Lung (tissue), 17 donors: ENCODE measurements at places on chromosomes 11 and 22.

- no peak for DNase-seq
Observed at GRCh38 chr11:9831122-9831521, 167.2 kb downstream of the SWAP70 start.

- DNase-seq, result no peak
Observed at GRCh38 chr22:38694049-38694448, 6.7 kb downstream of the JOSD1 start.

DNA sequence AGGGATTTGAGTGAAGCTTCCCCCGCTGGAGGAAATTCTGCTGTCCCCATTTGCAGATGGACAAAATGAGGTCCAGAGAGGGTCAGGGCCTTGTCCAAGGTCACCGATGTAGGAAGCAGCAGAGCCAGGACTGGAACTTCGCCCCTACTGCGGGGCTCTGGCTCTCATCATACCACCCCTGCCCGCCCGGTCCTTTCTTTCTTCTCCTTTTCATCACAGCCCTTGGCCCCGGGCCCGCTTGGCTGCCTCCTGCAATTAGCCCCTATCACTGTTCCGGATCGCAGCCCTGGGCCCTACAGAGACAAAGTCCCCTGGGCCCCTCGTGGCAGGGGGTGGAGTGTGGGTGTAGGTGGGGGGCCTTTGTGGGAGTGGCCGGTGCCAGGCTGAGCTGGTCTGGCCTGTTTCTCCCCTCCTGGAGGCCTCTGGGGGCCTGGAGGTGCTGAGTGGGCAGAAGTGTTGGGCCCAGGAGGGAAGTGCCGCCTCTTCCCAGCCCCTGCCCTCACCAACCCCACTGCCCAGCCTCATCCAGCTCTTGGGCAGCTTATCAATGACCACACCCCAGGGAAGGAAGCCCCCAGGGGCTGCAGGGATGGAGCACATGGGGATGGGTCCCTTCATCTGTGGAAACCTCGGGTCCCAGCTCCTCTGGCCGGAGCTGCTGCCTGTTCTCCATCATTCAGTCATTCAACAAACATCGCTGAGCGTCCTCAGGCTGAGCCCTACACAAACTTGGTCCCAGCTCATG lies 3.4 kb downstream of the EMID1 start:
- peak; percentile 70 for DNase-seq

- no peak for DNase-seq
Observed at GRCh38 chr22:17783312-17783711, 9.0 kb upstream of the BID start.

GRCh38 chr11:92268546-92268945 lies 43.9 kb downstream of the FAT3 start:
- no peak for DNase-seq

GRCh38 chr11:1939006-1939625 lies 8.0 kb upstream of the MRPL23 start:
- DNase-seq, result peak; percentile 73

DNA sequence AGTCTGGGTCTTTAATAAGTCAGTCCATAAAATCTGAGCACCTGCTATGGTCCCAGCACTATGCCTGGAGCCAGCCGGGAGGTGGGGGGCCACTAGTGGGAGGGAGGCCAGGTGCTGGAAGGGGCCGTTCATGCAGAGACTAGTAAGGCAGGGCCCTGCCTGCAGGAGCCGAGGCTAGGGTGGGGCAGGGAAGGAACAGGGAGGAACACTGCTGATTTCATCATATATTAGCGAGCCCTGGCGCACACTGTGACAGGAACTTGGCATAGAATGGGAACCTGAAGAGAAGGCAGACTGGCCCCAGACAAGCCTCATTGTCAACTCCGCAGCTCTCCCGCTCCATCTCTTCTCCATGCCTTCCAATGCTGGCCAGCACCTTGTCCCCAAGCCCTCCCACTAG lies 7.1 kb downstream of the VSIG10L2 start:
- no peak for DNase-seq

GRCh38 chr22:45758603-45759002 lies 87.0 kb downstream of the ATXN10 start:
- DNase-seq, result no peak

- peak; percentile 32 for DNase-seq
Observed at GRCh38 chr11:57357856-57358255, 19.7 kb downstream of the P2RX3 start.

DNA sequence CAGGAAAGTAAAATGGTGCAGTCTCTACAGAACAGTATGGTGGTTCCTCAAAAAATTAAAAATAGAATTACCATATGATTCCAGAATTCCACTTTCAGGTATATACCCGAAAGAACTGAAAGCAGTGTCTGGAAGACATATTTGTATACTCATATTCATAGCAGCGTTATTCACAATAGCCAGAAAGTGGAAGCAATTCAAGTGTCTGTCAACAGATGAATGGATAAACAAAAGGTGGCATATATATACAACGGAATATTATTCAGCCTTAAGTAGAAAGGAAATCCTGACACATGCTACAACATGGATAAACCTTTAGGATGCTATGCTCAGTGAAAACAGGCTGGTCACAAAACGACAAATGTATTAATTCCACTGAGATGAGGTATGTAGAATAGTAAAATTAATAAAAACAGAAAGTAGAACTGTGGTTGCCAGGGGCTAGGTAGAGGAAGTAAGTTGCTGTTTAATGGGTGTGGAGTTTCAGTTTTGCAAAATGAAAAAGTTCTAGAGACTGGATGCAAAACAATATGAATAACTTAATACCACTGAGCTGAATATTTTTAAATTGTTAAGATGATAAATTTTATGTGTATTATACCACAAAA lies 14.5 kb downstream of the SAA1 start:
- no peak for DNase-seq

DNA sequence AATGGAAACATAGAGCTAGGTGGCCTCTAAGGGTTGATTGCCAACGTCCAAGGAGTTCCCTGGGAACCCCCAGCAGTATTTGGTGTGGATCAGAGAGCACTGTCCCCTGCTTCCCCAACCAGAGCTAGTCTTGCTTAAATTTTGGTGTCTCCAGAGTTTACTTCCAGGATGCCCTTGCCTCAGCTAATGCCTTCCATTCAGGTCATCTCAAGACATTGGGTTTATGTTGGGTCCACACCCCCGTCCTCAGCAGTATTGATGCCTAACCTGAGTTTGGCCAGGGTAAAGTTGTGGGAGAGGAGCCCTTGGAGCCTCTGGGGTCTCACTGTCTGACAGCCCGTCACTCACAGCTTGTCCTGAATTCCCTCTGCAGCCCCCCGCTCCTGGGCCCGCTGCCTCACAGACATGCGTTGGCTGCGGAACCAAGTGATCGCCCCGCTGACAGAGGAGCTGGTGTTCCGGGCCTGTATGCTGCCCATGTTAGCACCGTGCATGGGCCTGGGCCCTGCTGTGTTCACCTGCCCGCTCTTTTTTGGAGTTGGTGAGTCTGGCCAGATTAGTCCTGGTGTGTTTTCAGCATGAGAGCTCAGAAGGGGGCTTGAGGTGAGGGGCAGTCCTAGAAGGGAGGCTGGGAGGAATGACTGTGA lies 1.4 kb downstream of the RCE1 start:
- no peak for DNase-seq

GRCh38 chr11:123183391-123184099 lies 11.5 kb downstream of the CLMP start:
- DNase-seq, result no peak

- DNase-seq, result no peak
Observed at GRCh38 chr11:46222490-46223251, 54.8 kb upstream of the CREB3L1 start.

GRCh38 chr11:68565768-68566167 lies 105.2 kb downstream of the PPP6R3 start:
- DNase-seq, result no peak

DNA sequence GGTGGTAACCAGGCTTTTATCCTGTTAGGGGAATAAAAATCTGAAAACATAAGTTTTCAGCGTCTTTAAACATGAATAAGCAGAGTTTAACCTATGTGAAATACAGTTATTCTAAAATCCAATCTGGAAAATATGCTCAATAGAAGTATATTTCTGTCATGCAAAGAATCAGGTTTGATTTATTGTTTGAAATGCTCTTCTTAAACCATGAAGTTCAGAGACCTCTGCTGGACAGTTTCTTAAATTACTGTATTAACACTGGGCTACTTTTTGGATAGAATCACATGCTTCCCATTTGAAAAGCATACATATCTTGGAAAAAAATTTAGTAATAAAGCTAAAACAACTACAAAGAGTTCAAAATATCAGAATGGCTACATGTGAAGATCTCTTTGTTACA lies 25.4 kb downstream of the APIP start:
- DNase-seq, result peak; percentile 64

- DNase-seq, result no peak
Observed at GRCh38 chr11:64500176-64501013, 90.6 kb upstream of the SLC22A12 start.

DNA sequence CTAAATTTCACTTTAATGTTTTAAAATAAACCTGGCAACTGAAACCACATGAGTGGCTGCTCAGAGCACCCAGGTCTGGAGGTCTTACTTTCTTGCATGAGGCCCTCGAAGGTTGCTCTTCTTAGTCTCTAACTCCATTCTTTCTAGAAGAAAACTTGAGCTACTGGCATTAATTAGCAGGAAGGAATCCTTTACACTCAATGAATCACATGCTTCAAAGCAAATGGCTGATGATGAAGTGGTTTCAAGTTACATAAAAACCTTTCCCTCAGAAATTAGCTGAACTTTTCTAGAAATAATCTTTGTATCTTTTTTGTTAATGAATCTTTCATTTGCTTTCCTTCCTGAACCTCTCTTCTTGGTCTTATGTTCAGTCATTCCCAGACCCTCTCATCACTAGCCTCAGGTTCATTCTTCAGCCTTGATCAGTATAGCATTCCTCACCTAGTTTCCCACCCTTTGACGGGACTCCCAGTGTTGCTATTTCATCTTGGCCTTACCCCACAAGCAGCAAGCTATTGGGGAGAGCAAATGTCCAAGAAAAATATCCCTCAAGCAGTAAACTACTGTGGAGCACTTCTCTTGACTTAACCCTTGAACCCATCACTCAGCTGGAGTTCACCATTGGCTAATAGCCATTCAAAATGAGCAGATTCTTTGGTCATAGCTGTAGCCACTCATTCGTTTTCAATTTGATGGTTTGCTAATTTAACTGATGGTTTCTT lies 75.1 kb downstream of the INSC start:
- DNase-seq, result no peak

- no peak for DNase-seq
Observed at GRCh38 chr22:42385696-42386095, 46.5 kb downstream of the NFAM1 start.

- DNase-seq, result no peak
Observed at GRCh38 chr11:79100093-79100910, 340.5 kb downstream of the TENM4 start.

- no peak for DNase-seq
Observed at GRCh38 chr11:9017773-9018172, 14.0 kb upstream of the NRIP3 start.

DNA sequence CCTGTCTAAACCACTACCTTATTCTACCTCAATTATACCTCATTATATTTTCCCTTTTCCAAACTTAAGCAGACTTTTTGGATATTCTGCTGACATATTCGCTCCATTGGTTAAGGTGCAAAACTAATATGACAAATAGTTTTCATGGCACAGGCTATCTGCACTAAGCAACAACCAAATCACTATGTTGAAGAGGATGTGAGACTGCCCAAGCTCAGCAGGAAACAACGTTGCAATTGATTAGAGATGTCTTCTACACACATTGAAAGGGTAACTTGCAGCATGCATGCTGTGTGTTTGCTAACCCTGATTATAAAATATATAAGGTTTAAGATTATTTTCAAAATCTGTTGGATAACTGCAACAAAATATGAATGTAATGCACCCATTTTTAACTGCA lies 61.6 kb downstream of the STK33 start:
- no peak for DNase-seq

DNA sequence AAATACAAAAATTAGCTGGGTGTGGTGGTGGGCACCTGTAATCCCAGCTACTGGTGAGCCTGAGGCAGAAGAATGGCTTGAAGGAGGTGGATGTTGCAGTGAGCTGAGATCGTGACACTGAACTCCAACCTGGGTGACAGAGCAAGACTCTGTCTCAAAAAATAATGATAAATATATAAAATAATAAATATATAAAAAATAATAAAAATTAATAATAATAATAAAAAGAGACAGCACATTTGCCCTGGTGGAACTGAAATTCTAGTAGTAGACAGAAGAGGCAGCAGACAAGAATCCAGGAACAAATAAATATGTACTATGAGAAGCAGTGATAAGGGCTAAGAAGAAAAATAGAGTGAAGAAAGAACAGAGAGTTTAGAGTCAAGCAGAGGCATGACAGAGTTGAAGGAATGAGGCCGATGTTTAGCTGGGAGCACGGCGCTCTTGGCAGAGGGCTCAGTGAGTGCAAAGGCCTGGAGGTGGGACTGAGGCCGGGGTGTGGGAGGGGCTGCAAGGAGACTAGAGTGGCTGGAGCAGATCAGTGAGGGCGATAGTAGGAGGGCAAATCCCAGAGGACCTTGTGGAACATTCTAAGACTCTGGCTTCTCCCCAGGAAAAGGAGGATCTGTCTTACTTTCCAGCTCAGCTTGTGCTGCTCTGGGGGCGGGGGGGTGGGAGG lies 410.3 kb downstream of the MN1 start:
- DNase-seq, result peak; percentile 73

GRCh38 chr11:130858215-130858614 lies 58.1 kb downstream of the SNX19 start:
- DNase-seq, result no peak

DNA sequence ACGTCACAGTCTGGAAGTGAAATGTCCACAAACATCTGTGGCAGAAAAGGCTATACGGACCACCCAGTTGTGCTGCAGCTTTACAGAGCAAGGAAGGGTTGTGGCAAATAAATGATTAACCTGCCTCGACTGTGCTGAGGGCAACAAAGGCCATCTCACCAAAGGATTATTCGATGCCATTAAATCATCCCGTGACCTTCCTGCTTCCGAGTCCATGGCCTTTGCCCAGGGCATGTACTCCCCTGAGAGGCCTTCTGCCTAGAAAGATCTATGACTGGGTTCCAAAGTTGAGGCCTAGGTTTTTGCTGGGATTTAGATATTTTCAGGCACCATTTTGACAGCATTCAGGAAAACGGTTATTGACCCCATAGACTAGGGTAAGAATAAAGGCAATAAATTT lies 9.2 kb downstream of the CDPF1 start:
- no peak for DNase-seq

- no peak for DNase-seq
Observed at GRCh38 chr11:126354631-126355323, 709 bp upstream of the ST3GAL4 start.

- DNase-seq, result no peak
Observed at GRCh38 chr11:65978391-65979238, 17.1 kb downstream of the SART1 start.

GRCh38 chr11:127651888-127652221 lies 651.3 kb upstream of the KIRREL3 start:
- no peak for DNase-seq

- DNase-seq, result peak; percentile 51
Observed at GRCh38 chr22:24977370-24978221, 25.1 kb downstream of the KIAA1671 start.

GRCh38 chr11:104734998-104735397 lies 163.3 kb downstream of the CASP12 start:
- DNase-seq, result no peak

GRCh38 chr11:20934516-20934915 lies 265.1 kb downstream of the NELL1 start:
- no peak for DNase-seq

- no peak for DNase-seq
Observed at GRCh38 chr22:36726007-36726380, 22.4 kb upstream of the CACNG2 start.

GRCh38 chr22:32343941-32344340 lies 13.7 kb upstream of the RFPL3 start:
- DNase-seq, result no peak
